Tibial nerve (tissue), 4 donors: ENCODE measurements at places on chromosomes 4 and X. TPM values are rescaled to one million over a fixed set of nuclear protein-coding genes. Genes with fewer than 3 reads are reported as not detected.

TMPRSS11D gene
- not detected for total RNA-seq

TEX11 gene
- not detected for total RNA-seq

GRCh38 chr4:17915439-17915838, 104.7 kb downstream of the NCAPG start:
- DNase-seq: no peak

MTMR8 gene
- total RNA-seq: 2.7 TPM

MAB21L2 gene
- not detected for total RNA-seq

GRCh38 chrX:65667503-65668376, at the start of gene MSN:
MSN (plus strand) TSS chrX:65667654; CDS start chrX:65667842, 188 bp downstream.
- peak; percentile 55 for DNase-seq

KCTD8 gene
- total RNA-seq: 1.5 TPM
